ENCODE measurements at places on chromosomes 2 and 18.

GRCh38 chr2:9010866-9011265 is 7.4 kb upstream of the MBOAT2 start:
- DNase-seq = no peak

GRCh38 chr2:95539290-95539689 is 52.5 kb upstream of the TRIM43 start:
- no peak for DNase-seq

DNA sequence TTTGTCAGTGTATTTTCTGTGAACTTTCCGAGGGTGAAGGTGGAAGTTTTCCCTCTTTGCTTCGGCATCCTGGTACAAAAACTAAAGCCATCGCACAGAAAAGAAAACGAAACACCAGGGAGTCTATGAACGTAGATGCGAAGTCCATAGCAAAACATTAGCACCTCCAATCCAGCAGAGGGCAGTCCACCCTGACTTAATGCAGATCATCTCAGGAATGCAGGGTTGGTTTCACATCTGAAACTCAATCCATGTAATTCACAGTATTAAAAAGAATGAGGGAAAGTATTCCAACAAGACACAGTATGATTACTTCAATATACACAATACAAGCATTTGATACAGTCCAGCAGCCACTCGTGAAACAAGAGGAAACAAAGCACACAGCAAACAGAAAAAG is 70.8 kb downstream of the RTP5 start:
- no peak for DNase-seq

DNA sequence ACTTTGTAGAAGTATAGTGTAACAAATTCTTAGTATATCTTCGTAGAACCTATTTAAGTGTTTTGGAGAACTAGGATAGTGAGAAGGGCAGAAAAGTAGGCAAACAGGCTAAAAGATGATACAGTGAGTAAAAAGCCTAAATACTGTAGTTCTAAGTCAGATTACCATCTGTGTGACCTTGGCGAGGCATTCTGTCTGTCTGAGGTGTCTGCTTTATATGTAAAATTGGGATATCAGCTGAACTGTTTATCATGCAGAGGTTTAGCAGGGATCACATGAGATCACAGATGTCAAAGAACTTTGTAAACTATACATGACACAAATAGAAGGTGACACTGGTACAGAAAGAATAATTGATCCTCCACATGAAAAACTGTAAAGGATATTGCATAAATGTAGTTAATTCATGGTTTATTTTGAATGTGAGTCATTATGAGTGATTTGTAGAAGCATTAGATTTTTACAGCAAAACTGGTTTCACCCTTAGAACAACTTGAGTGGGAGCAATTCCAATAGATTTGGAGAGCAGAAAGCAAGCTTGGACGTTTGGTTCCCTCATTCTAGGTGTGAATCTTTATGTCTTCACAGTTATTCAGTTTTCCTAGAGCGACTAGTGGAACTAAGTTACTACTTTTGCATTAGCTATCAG is 41.9 kb downstream of the TAF1B start:
- no peak for DNase-seq

GRCh38 chr2:74502147-74502719 is 2.8 kb upstream of the LBX2 start:
- no peak for DNase-seq

GRCh38 chr18:11689669-11690565 is 853 bp downstream of the GNAL start:
- no peak for DNase-seq

GRCh38 chr2:134912361-134912760 is 6.3 kb upstream of the CCNT2 start:
- no peak for DNase-seq

Measured in stimulated activated CD8-positive, alpha-beta memory T cell treated with anti-CD3 and anti-CD28 coated beads, Interleukin-15, amount 100 ng/mL, for 24 hours (primary cell).